ENCODE measurements at places on chromosomes 11 and 22. TPM values are rescaled to one million over a fixed set of nuclear protein-coding genes. Genes with fewer than 3 reads are reported as not detected.

ZBED4 gene
- total RNA-seq = 25.6 TPM

TBX10 gene
- total RNA-seq = not detected

CALCA gene
- not detected for total RNA-seq

DNA sequence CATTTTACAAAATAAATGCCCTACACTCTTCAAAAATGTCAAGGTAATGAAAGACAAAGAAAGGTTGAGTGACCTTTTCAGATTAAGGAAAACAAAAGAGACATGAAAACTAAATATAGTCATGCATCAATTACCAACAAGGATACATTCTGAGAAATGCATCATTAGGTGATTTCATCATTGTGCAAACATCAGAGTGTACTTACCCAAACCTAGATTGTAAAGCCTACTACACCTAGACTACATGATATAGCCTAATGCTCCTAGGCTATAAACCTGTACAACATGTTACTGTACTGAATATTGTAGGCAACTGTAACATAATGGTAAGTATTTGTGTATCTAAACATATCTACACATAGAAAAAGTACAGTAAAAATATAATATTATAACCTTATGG is 26.7 kb downstream of the INTS4 start:
- no peak overlapping the region for H3K4me3 ChIP-seq
- DNase-seq = no peak
- H3K36me3 ChIP-seq = peaks cover 13% of the 10 kb centered on the region
- no peaks in the 10 kb centered on the region for H3K27me3 ChIP-seq
- H3K27ac ChIP-seq = no peak overlapping the region
- H3K4me1 ChIP-seq = no peaks in the 10 kb centered on the region

CAVIN3 gene
- total RNA-seq = 84.3 TPM

FAR1 gene
- total RNA-seq = 57.6 TPM

SCO2 gene
- 3.8 TPM for total RNA-seq

VSIG2 gene
- not detected for total RNA-seq

FBXO7 gene
- 106 TPM for total RNA-seq

DNA sequence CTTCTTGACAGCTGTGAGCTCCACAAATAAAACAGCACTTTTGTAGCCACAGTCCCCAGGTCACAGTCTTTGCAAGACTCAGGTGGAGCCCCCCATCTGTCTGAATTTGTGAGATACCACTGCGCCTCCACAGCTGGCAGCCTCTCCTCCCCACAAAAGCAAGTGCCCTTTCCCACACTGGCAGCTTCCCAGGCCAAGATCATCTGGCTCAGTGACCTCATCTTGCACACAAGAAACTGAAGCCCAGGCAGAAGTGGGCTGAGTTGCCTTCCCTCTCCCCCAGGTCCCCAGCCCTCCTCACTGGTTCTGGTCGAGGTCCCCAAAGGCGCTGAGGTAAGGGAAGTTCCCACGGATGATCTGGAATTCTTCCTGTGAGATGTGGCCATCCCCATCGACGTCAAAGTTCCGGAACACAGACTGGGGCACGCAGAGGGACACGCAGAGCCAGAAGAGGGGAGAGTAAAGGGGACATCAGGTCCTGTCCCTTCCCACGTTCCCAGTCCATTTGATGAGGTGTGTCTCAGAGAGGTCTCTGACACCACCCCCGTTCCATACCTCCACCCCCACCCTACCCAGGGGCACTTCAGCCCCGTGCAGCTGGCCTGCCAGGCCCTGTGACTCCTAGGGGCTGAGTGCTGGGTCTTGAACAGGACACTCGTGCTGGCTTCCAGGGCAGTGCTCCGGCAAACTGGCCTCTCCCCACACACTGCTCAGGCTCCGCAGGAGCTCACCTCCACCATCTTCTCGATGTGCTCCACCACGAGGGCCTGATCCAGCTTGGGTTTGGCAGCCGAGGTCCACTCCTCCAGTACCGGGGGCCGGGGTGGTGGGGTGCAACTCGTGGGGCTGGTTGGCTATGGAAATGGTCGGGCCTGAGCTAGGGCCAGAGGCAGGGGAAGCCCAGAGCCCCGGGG is 8.9 kb downstream of the RASGRP2 start:
- peaks cover 56% of the 10 kb centered on the region for H3K36me3 ChIP-seq
- H3K4me3 ChIP-seq = no peak overlapping the region
- no peak for DNase-seq

CDON gene
- 3.5 TPM for total RNA-seq

DNA sequence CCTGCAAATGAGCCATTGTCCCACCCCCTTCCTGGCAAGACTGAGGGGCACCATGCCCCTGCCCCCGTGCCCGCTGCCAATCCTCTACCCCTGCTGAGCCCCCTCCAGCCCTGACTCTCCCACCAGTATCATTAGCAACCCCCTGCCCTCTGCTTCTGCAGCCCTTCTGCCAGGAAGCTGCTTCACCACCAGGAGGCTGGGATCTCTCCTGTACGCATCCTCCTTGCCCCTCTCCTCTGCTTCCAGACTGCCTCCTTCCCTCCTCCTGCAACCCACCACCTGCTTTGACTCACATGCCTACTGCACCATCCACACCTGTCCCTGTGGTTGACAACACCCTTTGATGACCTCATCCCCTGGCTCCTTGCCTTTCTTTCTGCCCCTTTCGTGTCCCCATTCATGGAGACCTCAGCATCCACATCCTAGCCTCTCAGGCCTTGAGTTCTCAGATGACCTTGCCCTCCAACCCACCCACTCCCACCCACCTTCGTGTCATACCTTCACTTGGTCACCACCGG is 13.4 kb upstream of the PNPLA3 start:
- DNase-seq = no peak
- H3K27me3 ChIP-seq = peaks cover 21% of the 10 kb centered on the region
- H3K27ac ChIP-seq = no peak overlapping the region
- no peaks in the 10 kb centered on the region for H3K36me3 ChIP-seq
- H3K4me3 ChIP-seq = no peak overlapping the region

- peaks cover 53% of the 10 kb centered on the region for H3K4me1 ChIP-seq
- no peaks in the 10 kb centered on the region for H3K27me3 ChIP-seq
- H3K4me3 ChIP-seq = peak overlapping the region; percentile 73
- no peaks in the 10 kb centered on the region for H3K36me3 ChIP-seq
- no peak for DNase-seq
These were observed 6.0 kb upstream of the MALAT1 start for GRCh38 chr11:65492637-65493366.

KRTAP5-1 gene
- not detected for total RNA-seq

Measured in activated T-helper 2 cell treated with anti-CD3 and anti-CD28 coated beads, Interferon-gamma antibody, Interleukin-2, Interleukin-4, amounts not matched to agents 10 μg/mL and 5 μg/mL and 100 μg/mL, durations not matched to agents 14 hours and 24 hours and 36 hours (primary cell).